ENCODE measurements at places on chromosomes 11 and 22. TPM values are rescaled to one million over a fixed set of nuclear protein-coding genes. Genes with fewer than 3 reads are reported as not detected.
A peak's percentile ranks its signal among the peaks of the same experiment; 100 is the strongest.

MN1 gene
- 6.1 TPM for total RNA-seq

GRCh38 chr22:29346659-29347058 is 31.2 kb upstream of the RASL10A start:
- DNase-seq: no peak
- no peaks in the 10 kb centered on the region for H3K27me3 ChIP-seq
- H3K36me3 ChIP-seq: no peaks in the 10 kb centered on the region
- H3K27ac ChIP-seq: no peak overlapping the region
- no peak overlapping the region for H3K4me3 ChIP-seq

DNA sequence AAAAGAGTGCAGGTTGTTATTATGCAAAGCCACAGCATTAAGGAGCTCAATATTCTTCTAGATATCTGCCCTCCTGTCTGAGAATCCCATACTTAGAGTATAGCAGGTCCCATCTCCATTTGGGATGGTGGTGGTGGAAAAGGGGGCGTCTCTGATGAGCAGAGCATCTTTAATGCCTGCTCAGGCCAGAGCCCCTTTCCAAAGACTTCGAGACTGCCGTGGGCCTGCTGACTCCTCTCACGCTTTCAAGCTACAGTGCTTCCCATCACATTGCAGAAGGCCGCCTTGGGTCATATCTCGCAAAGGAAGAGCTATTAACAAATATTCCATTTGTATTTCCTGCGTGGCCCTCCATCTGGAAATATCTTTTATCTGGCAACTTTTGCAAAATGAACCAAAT is 10.9 kb downstream of the LMO2 start:
- H3K27me3 ChIP-seq: no peaks in the 10 kb centered on the region
- H3K4me1 ChIP-seq: no peaks in the 10 kb centered on the region
- H3K36me3 ChIP-seq: no peaks in the 10 kb centered on the region
- H3K27ac ChIP-seq: no peak overlapping the region

MCHR1 gene
- total RNA-seq: not detected

DNA sequence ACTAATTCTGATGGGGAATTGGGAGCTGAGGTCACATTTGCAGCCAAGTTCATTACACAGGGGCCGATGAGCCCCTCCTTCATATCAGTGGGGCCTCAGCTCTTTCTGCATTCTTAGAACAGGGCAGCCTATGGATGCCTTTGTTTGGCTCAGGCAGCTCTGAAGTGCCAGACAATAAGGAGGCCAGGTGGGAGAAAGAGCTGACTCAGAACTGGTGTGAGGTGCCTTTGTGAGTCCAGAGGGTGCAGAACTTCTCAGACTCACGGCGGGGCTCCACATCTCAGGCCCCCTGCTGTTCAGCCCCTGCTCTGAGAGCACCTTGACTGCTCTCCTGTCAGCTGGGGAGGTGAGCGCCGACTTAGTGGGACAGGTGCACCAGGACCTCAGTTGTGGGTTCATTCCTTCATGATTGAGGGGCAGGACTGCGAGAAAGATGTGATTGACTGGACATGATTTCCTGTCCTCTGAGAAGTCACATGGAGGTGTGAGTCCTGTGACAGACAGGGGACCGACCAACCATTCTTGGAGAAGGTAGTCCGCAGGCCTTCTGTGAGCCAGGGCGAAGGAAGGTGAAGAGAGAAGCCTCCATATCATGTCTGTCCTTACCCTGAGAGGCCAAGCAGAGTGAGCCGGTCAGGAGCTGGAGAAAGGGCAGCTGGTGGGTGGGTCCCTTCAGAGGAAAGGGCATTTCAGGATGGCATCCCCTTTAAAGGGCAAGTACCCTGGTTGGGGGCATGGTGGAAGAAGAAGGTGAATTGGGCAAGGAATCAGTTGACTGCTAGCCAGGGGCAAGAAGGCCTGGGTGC is 245.0 kb upstream of the TBCEL start:
- DNase-seq: peak; percentile 67
- no peaks in the 10 kb centered on the region for H3K27me3 ChIP-seq
- H3K4me3 ChIP-seq: no peak overlapping the region
- no peaks in the 10 kb centered on the region for H3K36me3 ChIP-seq
- H3K27ac ChIP-seq: no peak overlapping the region

- H3K4me3 ChIP-seq: no peak overlapping the region
- no peaks in the 10 kb centered on the region for H3K36me3 ChIP-seq
- H3K27me3 ChIP-seq: no peaks in the 10 kb centered on the region
- peak overlapping the region; percentile 82 for H3K27ac ChIP-seq
- H3K4me1 ChIP-seq: peaks cover 52% of the 10 kb centered on the region
Measured at GRCh38 chr22:21837248-21837979, 30.0 kb downstream of the MAPK1 start.

NLRP14 gene
- total RNA-seq: not detected

DNA sequence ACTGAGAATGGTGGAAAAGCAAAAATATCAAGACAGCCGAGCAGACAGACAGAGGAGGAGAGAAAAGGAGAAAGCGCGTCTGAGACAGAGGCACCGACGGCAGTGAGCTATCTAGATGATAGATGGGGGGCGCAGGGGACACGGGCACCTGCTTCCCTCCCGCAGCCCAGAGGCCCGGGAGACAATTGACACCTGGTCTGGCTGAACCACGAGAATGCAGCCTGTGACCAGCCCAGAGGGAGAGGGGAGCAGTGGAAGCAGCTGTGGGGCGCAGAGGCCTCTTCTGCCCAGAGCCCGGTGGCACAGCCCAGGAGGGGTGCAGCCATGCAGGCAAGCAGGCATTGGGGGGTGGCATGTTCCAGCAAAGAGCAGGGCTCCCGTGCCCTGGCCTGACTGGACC is 48.2 kb downstream of the ELFN2 start:
- H3K36me3 ChIP-seq: no peaks in the 10 kb centered on the region
- no peak overlapping the region for H3K27ac ChIP-seq
- no peak for DNase-seq
- no peak overlapping the region for H3K4me3 ChIP-seq
- H3K27me3 ChIP-seq: no peaks in the 10 kb centered on the region

DNA sequence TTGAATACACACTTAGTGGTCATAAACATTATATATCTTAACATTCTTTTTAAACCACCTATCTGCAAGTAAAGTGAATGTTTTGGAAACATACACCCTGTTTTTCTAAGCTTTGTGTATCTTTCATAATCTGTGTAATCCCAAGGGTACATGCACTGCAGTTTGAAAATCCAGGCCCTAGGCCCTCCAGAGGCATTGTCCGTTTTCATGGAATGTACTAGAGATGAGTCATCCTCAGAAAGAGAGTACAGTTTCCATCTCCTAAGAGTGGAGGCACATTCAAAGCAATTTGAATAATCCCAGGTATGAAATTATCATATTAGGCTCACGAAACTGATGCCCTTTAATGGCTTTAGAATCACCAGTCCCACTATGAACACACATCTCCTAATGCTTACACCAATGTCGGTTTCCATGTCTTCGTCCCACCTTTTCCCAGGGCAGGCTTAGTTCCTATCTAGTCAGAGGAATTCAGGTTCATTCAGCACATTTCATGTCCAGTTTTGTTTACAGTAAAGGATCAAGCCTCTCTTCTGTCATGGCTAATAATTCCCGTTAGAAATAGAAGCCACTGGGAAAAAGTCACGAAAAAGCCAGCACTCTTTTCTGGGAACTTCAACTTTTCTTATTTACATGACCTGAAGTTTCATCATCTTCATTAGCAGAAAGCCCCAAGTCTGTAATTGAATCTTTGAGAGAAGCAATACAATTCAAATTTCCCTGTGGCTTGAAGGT is 39.5 kb upstream of the CD44 start:
- peak overlapping the region; percentile 61 for H3K27ac ChIP-seq
- DNase-seq: no peak
- H3K27me3 ChIP-seq: no peaks in the 10 kb centered on the region
- peaks cover 14% of the 10 kb centered on the region for H3K4me1 ChIP-seq
- no peak overlapping the region for H3K4me3 ChIP-seq
- H3K36me3 ChIP-seq: no peaks in the 10 kb centered on the region

DNA sequence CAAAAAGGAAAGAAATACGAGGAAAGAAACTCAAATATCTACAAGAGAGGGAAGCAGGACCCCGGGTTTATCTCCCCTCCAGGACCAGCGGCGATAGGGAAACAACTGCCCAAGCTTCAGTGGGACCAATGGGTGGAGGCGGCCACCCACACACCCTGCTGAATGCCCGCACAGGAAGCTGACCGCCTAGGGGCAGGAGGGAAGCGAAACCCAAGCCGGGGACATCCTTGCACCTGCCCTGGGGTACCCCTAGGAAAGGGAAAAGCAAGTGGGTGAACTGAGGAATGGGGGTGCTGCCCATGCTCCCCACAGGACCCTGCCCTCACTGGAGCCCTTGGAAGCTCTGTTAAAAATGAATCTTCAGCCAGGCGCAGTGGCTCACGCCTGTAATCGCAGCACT is 27.6 kb upstream of the HMOX1 start:
- H3K4me1 ChIP-seq: peaks cover 37% of the 10 kb centered on the region

DNA sequence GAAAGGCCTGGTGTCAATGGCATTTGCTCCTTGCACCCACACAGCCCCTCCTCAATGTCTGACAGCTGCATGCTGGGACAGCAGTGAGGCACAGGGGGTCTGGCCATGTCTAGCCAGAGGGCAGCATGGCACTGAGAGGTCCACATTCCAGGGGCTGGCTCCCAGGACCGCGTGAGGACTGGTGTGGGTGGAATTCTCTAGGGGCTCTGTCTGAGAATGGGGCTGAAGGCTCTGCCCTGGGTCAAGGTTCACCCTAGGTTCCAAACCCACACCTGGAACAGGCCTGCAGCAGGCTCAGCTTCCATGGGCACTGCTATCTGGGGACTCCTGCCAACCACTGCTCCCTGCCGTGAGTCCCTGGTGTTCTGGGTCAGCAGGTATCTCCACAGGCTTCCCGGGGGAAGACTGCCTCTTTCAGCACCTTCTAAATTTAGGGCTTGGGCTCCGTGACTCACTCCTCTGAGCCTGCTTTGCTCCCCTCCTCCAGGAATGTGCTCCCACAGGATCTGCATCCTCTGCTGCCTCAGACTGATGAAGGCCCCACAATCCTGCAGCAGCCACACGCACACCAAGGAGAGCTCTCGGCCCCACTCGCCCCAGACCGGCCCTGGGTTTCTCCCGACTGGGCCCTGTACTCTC is 4.2 kb downstream of the STARD10 start:
- H3K4me3 ChIP-seq: no peak overlapping the region
- H3K27ac ChIP-seq: no peak overlapping the region
- DNase-seq: no peak

INSC gene
- total RNA-seq: 3.2 TPM

GGT5 gene
- total RNA-seq: 61.4 TPM

MS4A13 gene
- total RNA-seq: not detected

DNA sequence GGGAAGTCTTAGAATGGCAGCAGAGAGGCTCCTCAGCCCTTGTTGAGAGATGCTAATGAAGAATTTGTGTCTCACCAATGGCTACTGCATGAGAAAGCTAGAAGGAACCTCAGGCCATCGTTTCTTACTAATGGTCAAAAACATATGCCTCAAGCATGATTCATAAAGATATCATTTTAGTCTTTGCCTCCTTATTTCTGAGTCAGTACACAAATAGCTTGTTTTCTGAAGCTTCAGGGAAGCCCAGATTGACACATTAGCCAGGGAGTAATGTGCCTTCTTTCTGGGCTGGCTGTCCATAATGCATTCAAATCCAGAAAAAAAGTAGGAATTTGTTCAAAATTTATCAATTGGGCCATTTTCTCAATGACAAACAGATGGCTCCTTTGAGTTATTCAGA is 169.4 kb upstream of the ZBED5 start:
- H3K4me3 ChIP-seq: no peak overlapping the region
- no peaks in the 10 kb centered on the region for H3K4me1 ChIP-seq
- no peak for DNase-seq

GRCh38 chr11:123576501-123576900 is 77.9 kb downstream of the SCN3B start:
- H3K27me3 ChIP-seq: no peaks in the 10 kb centered on the region
- no peaks in the 10 kb centered on the region for H3K4me1 ChIP-seq
- H3K36me3 ChIP-seq: no peaks in the 10 kb centered on the region
- no peak overlapping the region for H3K4me3 ChIP-seq
- H3K27ac ChIP-seq: no peak overlapping the region

DNA sequence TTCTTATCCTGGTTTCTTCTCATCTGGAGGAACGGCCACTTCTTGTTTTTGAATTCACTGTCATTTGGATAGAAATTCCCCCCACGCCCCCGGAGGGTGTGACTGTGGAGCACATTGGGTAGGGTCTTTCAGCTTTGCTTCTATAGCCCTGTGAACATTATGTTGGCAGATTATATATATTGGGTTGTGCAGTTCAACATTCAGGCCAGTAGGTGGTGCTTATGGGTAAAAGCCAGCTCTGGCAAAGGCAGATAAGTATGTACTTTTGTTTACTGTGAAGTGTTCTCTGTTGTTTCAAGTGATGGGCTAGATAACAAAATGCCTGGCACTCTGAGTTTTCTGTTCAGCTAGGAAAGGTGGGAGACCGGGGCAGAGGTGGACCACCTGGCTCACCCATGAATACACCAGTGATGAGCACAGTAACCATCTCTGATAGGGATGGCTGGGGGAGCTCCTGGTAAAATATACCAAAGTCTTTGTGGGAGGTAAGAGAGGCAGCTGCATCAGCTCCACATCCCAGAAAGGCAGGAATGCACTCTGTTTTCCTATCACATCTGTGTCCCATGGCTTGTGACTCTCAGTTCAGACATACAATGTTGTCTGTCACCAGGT is 1348.2 kb upstream of the RAG2 start:
- DNase-seq: no peak
- no peak overlapping the region for H3K27ac ChIP-seq
- no peak overlapping the region for H3K4me3 ChIP-seq

GRCh38 chr11:4704054-4704789 is at the start of gene MMP26:
TSS of gene MMP26 (plus strand) at chr11:4704784.
- no peaks in the 10 kb centered on the region for H3K36me3 ChIP-seq
- no peaks in the 10 kb centered on the region for H3K27me3 ChIP-seq
- no peak within 1 kb of the TSS for H3K27ac ChIP-seq
- no peak for DNase-seq
- no peaks in the 10 kb centered on the region for H3K4me1 ChIP-seq
- H3K4me3 ChIP-seq: no peak within 1 kb of the TSS

DNA sequence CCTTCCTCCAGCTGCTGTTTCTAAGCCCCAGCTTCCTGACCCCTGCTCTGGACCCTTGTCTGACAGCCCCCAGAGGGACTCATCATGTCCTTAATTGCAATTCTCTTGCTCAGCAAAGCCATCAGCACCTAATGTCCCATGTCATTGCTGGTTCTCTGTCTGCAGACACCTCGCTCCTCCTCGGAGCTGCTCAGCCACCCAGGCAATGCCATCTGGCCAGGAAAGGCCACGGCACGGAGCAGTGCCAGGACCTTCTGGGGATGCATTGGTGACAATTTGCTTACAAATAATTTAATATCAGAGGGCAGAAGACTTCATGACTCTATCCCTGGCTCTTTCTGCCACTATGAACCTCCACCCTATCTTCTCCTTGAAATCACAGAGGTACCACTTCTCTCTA is 107.0 kb upstream of the THY1 start:
- DNase-seq: no peak
- no peak overlapping the region for H3K4me3 ChIP-seq
- H3K36me3 ChIP-seq: no peaks in the 10 kb centered on the region
- peaks cover 6% of the 10 kb centered on the region for H3K4me1 ChIP-seq
- H3K27ac ChIP-seq: no peak overlapping the region
- no peaks in the 10 kb centered on the region for H3K27me3 ChIP-seq

GRCh38 chr22:32810555-32811133 is 9.1 kb downstream of the TIMP3 start:
- no peak for DNase-seq
- no peaks in the 10 kb centered on the region for H3K36me3 ChIP-seq
- no peaks in the 10 kb centered on the region for H3K27me3 ChIP-seq
- no peak overlapping the region for H3K27ac ChIP-seq

GRCh38 chr11:111324277-111324720 is 26.0 kb downstream of the POU2AF3 start:
- H3K4me3 ChIP-seq: no peak overlapping the region
- peaks cover 17% of the 10 kb centered on the region for H3K4me1 ChIP-seq
- peak overlapping the region; percentile 10 for H3K27ac ChIP-seq
- no peak for DNase-seq

ZDHHC5 gene
- 46.2 TPM for total RNA-seq

All from vagina (tissue), 2 donors.